ENCODE measurements at places on chromosomes 13 and 19.

DNA sequence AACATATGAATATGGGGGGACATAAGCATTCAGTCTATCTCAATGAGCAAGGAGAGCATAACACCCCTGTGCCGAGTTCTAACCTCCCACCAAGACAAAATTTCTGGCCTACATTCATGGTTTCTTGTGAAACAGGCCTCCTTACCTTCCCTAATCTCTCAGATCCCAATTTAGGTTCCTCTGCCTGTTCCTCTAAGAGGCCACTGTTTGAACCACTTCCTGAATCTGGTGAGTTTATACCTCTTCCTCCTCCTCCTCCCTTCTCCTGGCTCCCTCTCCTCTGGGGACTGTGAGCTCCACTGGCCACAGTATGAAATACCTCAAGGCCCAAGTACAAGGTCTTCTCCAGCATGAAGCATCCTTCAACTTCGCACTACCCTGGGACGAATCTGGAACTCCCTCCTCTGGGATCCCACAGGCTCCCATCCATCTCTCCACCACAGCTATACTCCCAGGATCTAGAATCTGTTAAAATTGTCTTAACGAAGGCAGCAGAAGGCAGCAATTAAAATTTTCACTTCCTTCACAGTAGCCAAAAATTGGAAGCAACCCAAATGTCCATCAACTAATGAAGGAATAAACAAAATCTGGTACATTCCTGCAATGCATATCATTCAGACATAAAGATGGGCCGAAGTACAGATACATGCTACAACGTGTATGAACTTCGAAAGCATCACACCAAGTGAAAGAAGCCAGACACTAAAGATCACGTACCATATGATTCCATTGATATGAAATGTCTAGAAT is 7.8 kb upstream of the SIGLECL1 start:
- DNase-seq = no peak

- no peak for DNase-seq
These were observed 568 bp upstream of the ZNF230 start for GRCh38 chr19:44002212-44002565.

- DNase-seq = no peak
These were observed 339.0 kb downstream of the RFC3 start for GRCh38 chr13:34156841-34157365.

DNA sequence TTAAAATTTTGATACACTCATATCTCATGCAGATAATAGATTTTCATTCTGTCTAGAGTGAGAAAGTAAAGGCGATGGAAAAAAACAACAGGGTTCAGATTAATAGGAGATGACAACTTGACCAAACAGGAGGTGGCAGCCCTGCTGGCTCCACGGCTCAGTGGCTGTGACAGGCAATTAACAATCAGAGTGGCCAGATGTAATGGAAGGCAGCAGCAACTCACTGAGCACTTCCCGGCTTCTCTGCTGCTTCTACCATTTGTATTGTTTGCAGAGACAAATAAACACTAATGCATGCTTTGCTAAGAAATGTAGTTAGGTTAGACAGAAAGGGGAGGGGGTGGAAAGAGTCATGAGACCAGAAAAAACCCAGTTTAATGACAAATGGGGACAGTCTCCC is 473.0 kb upstream of the SLC10A2 start:
- no peak for DNase-seq

GRCh38 chr13:50891206-50891605 is 18.4 kb upstream of the RNASEH2B start:
- no peak for DNase-seq

DNA sequence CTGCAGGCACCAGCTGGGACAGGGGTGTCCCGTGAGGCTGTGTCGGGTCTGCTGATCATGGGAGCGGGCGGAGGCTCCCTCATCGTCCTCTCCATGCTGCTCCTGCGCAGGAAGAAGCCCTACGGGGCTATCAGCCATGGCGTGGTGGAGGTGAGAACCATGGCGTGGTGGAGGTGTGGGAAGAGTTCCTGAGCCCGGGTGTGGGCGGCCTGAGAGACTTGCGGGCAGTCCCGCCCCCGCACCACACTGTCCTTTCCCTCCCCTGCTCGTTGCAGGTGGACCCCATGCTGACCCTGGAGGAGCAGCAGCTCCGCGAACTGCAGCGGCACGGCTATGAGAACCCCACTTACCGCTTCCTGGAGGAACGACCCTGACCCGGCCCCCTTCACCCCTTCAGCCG is 10.7 kb downstream of the APLP1 start:
- no peak for DNase-seq

- no peak for DNase-seq
These were observed 53.1 kb downstream of the KL start for GRCh38 chr13:33069365-33069764.

- no peak for DNase-seq
These were observed 812 bp downstream of the DPY19L3 start for GRCh38 chr19:32406161-32407003.

GRCh38 chr13:50914848-50915247 is 5.3 kb downstream of the RNASEH2B start:
- DNase-seq = no peak

- DNase-seq = no peak
These were observed 23.7 kb downstream of the ZNF175 start for GRCh38 chr19:51594774-51595109.

- no peak for DNase-seq
These were observed 421.7 kb downstream of the EFNB2 start for GRCh38 chr13:106113796-106114195.

DNA sequence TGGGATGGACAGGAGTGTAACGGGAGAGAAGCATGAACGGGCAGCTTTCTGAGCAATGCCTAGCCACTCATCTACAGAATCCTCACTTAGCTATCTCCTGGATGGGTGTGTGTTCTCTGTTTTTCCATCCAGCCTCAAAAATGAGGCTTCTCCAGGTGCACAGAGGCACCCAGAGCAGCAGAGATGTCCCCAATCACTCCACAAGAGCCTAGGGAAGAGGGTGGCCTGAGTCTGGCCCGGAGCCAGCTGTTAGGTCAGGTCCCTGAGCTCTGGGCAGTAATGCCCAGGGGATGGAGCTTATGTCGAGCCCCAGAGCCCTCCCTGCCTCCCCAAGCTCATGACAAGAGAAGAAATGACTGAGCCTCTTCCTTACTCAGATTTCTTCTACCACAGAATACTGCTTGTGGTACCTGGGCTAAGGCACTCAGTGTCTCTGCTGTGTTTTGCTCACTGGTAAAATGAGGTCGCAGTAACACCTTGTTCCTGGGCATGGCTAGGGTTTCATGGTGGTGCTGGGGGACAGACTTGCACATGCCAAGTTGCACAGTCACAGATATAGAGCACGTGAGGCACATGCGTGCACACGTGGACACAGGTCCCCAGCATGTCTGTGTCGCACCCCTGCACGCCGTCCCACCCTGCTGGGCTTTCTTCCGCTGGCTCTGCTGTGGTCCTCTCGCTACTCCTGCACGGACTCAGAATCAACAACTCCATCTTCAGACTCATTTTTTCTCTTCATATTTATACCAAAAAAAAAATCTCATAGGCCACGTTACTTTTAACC is 86.6 kb upstream of the SOX1 start:
- no peak for DNase-seq

DNA sequence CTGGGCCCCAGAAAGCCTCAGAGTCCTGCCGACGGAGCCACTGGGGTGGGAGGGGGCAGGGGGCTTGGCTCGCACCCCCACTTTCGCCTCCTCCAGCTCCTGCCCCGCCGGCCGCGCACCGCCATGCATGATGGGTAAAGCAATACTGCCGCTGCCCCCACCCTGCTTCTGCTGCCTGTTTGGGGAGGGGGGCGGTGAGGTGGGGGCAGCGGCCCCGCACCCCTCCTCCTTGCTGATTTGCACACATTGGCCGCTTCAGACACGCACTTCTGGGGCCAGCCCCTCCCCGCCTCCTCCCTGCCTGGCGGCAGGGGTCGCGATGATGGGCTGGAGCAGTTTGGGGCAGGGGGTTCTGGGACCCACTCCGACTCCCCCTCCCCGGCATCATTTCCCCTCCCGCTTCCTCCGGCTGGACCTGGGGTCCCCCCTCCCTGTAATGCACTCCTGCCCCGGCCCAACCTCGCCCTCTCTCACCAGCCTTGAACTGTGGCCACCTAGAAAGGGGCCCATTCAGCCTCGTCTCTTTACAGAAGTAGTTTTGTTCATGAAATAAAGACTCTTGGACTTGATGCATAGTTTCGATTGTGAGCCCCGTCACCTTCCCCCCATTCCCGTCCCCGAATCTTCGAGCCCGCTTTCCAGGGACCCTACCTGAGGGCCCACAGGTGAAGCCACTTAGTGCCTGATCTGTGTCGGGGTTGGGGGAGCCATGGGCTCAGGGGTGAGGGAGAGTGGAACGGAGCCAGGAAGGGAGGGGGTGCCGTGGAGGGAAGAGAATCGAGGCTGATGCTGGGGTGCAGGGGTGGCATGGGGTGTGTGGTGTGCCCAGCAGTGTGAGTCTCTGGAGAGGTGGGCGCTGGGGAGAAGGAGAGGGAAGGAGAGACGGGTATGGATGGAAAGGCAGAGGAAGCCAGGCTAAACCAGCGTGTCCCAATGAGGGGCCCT is 1.4 kb upstream of the HPN start:
- DNase-seq = no peak

- no peak for DNase-seq
These were observed 64.0 kb upstream of the ZNF681 start for GRCh38 chr19:23822735-23823134.

GRCh38 chr13:27793507-27794367 is 1.5 kb downstream of the GSX1 start:
- no peak for DNase-seq

- DNase-seq = no peak
These were observed 583 bp downstream of the FGF14 start for GRCh38 chr13:102401265-102401664.

DNA sequence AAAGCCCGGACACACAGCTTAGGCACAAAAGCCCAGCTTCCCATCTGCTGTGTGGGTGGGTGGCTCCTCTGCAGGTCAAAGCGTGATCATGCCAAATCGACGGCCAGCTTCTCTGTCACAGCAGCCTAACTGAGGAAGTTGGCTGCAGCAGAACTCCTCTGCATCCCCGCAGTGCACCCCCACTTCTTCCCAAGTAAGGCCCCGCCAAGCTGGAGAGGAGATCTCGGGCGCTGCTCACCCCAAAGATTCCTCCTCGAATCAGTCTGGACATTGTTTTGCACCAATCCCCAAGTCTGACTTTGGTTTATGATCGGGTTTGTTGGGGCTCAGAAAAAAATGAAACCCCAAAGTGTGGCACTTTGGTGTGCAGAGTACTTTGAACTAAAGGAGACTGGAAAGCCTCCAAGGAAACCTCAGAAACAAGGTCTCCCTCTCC is 19.7 kb upstream of the CPB2 start:
- no peak for DNase-seq

DNA sequence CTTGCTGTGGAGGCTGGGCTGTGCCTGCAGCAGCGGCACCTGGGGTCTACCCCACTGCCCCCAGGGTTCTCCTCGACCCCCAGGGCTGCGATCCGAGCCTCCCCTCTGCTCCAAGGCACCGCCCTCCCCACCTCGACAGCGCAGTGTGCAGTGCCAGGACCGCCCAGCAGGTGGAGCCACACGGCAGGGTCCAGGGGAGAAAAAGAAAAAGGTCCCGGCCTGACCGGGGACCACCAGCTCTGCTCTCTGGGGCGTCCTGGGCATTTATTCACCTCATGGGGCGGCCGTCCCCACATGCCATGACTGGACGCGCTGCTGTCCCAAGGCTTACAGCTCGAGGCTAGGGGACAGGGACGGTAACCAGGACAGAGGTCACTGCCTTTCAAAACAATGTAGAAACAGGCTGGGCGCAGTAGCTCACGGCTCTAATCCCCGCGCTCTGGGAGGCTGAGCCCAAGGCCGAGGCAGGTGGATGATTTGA is 10.6 kb downstream of the REXO1 start:
- peak; percentile 51 for DNase-seq

- no peak for DNase-seq
These were observed 104.1 kb downstream of the ENOX1 start for GRCh38 chr13:43682701-43683100.

DNA sequence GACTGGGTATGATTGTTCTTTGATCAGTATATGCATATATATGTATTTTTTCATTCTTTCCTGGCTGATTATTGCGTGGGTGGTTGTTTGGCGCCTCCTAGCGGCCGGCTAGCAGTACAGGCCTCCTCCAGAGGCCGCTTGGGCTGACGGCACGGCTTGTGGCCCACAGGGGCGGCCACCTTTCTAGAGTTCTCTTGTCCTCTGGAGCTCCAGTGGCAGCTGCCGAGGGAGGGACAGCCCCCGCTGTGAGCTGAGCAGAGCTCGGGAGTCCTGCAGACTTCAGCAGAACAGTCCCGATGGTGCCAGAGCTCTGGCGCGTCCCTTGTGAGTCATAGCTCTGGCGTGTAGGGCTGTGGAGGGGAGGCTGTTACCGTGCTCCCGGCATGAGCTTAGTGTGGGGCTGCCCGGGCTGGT is 22.5 kb upstream of the ZNF429 start:
- peak; percentile 62 for DNase-seq

DNA sequence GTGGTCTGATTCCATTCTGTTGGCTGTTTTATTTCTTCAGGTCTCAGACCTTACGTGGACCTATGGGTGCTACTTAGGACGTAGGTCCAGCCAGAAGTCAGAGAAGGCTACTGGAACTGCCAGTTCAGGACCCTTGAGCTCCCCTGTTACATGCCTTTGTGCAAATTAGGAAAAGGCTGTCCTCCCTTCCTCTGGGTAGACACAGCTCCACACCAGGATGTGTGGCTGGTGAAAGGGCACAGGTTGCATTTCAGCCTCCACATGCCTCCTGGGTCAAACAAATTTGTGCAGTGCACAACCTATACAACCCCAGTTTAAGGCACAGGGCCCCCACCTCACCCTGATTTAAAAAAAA is 43.9 kb upstream of the MAP3K10 start:
- no peak for DNase-seq

- no peak for DNase-seq
These were observed 21.0 kb downstream of the CCDC8 start for GRCh38 chr19:46392252-46392801.

GRCh38 chr13:33296793-33297425 is 11.4 kb upstream of the STARD13 start:
- no peak for DNase-seq

DNA sequence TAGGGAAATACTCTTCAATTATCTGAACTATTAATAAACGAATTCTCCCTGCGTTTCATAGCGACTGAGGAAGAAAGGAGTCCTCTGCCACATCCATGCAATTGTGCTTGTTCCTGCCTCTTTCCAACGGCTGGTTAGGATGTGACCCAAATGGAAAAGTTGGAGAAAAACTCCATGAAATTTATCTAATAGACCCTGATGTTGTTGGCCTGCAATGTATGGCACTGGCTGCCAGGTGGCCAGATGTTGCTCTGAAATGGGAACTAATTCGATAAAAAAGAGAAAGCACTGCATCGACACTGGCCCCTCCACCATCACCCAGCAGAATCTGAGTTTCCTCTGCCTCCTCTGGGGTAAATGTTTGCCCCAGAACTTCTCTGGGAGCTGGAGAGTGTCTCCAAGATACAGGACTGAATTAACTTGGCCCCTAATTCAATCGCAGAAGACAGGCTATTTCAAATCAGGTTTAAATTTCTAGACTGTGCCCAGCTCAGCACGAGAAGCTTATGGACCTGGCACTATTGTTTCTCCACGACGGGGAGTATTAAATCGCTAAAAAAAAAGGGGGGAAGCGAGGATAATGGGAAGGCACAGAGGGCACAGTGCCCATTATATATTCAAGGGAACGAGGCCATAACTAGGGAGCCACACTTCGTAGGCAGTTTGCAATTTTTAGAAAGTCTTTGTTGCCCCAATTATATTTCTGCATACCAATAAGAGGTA is 103.9 kb downstream of the ZIC5 start:
- no peak for DNase-seq
